ENCODE measurements at places on chromosomes 12 and 14.

DNA sequence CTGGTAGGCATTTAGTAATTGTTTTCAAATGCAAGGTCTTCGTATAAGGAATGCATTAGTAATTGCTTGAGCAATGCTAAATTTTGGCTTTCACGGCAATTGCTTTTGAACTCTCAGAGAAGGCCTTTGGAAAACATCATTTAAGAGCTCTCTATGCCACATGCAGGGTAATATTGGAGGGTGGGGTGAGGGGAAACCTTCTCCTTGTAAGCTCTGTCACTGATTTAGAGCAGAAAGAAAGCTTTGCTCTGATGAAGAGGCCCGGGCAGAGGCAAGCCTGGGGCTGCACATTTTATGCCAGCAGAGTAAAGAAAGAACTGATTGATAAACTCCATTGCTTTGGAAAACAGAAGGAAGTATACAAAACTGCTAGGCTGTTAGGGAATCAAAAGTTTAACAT lies 70.9 kb downstream of the TRIM9 start:
- DNase-seq = no peak

DNA sequence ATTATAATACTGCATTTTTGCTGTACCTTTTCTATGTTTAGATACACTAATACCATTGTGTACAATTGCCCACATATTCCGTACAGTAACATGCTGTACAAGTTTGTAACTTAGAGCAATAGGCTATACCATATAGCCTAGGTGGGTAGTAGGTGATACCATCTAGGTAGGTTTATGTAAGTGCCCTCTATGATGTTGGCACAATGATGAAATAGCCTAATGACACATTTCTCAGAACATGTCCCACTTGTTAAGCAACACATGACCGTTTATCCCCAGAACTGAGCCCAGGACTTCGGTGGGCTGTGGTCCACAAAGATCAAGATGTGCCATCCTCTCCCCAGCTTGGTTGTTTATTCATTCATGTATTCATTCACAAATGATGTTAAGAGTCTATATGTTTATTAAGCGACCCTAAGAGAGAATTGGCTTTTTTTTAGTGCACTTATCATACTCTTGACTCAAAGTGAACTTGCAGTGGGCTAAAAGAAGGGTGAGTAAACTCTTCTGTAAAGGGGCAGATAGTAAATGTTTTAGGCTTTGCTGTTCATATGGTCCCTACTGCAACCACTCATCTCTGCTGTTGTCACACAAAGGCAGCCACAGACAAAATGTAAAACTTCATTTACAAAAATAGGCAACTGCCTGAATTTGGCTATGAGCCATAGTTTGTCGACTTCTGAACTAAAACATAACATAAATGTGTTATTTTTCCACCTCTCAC lies 110.8 kb downstream of the NDUFA12 start:
- DNase-seq = no peak

DNA sequence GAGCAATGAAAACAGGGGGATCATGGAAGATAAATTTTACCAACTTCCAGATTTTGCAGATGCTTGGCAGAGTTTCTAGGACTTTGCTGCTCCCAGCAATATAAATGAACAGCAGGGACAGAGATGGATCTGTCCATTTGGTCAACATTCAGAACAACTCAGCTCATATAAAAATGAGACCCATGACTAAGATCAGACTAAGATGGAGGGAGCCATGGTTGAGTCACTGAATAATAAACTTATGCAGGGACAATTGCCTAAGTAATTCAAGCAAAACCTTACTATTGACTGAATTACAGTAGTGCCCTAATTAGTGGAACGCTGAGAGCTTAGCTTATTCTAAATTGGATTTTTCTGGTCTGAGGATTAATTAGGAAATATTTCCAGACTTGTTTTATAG lies 205.1 kb downstream of the SLC5A8 start:
- DNase-seq = no peak

DNA sequence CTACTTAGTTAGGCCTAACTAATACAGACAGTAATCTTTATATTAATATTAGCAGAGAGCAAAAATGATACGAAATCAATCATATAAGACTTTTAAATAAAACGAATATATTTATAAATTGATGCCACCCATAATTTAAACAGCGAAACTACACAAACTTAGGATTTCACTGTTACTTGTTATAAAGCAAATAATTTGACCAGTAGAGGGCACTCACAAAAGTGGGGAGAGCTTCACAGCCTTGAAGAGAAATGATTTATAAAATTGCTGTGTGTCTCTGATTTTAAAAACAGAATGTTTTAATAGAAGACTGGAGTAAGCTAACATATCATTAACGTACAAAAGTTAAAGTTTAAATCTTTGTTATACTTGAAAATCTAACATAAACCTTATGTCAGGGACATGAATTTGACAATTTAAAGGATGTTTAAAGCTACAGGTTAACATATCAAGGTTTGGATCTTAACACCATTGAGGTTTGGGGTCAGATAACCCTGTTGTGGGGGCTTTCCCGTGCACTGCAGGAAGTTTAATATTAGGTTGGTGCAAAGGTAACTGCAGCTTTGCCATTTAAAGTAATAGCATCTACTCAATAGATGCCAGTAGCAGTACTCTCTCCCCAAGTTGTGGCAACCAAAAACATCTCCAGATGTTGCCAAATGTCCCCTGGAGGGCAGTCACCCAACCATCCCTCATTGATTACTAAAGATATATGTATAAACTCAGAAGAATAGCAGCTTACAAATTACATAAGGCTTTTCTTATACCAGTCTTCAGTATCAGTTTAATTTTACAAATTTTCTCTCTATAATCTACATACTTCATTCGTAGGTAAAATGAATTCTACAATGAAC lies 9.3 kb downstream of the KRAS start:
- peak; percentile 14 for DNase-seq

DNA sequence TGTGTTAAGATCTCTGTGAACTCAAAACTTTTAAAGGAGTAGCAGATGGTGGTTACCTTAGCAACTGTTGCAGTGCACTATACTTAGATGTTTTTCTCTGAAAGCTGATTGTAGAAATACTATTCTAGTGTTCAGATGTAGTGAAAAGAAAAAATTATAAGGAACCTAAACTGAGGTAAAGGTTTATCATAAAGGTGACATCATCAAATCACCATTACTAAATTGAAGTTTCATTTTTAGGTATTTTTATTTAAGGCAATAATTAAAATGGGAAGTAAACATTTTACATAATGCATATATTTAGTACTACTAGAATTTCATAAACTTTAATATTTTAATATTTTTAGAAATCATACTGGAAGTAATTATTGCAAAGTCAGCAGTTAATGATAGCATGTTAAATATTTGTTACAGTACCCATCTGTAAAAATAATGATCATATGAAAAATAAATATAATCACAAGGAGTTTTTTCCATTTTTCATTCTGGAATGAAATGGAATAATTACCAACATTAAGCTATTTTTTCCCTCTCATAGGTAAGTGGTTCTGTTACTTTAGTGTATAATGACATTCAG lies 141.1 kb upstream of the NAV3 start:
- no peak for DNase-seq

- no peak for DNase-seq
Measured at GRCh38 chr12:50197297-50197727, 30.1 kb upstream of the CERS5 start.

- no peak for DNase-seq
Measured at GRCh38 chr14:53692885-53693284, 263.7 kb downstream of the BMP4 start.

- peak; percentile 32 for DNase-seq
Measured at GRCh38 chr14:50560931-50561285, 963 bp downstream of the ATL1 start.

- no peak for DNase-seq
Measured at GRCh38 chr14:50826681-50827080, 4.3 kb downstream of the NIN start.

All from hepatic stellate cell (primary cell).